Stimulated activated naive CD4-positive, alpha-beta T cell (primary cell): ENCODE measurements at places on chromosomes 12 and 14.

- peak; percentile 72 for DNase-seq
Measured at GRCh38 chr12:13165617-13166041, 30.9 kb upstream of the EMP1 start.

DNA sequence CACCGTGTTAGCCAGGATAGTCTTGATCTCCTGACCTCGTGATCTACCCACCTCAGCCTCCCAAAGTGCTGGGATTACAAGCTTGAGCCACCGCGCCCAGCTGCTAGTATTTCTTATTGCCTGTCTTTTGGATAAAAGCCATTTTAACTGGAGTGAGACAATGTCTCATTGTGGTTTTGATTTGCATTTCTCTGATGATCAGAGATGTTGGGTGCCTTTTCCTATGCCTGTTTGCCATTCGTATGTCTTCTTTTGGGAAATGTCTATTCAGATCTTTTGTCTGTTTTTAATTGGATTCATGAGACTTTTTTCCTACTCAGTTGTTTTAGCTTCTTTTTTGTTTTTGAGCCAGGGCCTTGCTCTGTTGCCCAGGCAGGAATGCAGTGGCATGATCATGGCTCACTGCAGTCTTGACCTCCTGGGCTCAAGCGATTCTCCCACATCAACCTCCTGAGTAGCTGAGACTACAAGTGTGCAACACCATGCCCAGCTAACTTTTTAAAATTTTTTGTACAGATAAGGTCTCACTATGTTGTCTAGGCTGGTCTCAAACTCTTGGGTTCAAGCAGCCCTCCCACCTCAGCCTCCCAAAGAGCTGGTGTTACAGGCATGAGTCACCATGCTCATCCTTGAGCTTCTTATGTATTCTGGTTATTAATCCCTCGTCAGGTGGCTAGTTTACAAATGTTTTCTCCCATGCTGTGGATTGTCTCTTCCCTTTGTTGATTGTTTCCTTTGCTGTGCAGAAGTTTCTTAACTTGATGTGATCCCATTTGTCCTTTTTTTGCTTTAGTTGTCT, 65.9 kb downstream of the ACACB start:
- DNase-seq, result no peak

DNA sequence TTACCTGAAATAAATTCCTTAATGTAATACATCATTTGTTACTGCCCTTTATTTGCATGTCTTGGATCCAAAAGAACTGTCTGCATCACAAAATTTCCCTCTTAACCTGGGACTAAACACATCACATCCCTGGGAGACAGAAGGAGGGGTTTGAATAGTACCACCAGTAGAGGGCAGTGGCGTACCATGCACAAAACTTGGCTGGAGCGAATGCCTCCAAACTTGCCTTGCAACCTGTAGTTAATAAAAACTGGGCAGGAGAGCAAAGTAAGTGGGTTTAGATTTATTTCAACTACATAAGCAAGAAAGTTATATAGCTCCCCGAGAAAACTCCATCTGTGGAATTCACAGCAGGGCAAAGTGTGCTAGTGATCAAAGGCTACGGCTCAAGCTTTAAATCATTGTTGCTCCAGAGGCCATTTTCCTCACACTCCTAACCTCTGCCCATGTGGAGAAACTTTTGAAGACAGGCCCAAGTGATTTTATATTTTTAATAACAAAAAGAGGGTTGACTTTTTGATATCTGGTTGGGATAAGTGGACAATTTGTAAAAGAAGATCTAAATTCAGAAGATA, 1176.7 kb upstream of the SEL1L start:
- no peak for DNase-seq

DNA sequence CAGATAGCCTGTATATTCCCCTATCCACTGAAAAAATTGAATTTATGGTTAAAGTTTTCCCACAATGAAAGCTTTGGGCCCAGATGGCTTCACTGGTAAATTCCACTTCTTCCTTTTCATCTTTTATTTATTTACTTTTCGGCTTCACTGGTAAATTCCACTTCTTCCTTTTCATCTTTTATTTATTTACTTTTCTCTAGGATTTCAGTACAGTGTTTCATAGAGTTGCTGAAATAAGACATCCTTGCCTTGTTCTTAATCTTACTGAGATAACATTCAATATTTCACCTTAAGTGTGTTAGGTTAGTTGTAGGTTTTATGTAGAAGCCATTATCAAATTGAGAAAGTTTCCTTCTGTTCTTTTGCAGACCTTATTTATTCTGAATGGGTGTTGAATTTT, 18.9 kb upstream of the KLRG1 start:
- no peak for DNase-seq

GRCh38 chr12:121814429-121815119, 10.8 kb downstream of the SETD1B start:
- DNase-seq, result no peak

DNA sequence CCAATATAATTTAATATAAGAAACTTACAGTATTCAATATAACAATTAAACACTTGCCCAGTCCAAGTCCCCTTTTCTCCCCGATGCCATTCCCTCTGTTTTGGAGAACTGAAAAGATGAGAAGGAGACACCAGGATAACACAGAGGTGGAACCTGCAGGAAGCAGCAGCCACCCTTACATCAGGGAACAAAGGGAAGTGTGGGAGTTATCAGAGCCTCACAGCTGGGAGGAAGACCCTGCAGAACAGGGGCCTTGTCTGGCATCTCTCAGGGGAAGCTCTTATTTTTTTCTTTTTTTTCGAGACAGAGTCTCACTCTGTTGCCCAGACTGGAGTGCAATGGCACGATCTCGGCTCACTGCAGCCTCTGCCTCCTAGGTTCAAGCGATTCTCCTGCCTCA, 52.6 kb downstream of the CALM1 start:
- no peak for DNase-seq

DNA sequence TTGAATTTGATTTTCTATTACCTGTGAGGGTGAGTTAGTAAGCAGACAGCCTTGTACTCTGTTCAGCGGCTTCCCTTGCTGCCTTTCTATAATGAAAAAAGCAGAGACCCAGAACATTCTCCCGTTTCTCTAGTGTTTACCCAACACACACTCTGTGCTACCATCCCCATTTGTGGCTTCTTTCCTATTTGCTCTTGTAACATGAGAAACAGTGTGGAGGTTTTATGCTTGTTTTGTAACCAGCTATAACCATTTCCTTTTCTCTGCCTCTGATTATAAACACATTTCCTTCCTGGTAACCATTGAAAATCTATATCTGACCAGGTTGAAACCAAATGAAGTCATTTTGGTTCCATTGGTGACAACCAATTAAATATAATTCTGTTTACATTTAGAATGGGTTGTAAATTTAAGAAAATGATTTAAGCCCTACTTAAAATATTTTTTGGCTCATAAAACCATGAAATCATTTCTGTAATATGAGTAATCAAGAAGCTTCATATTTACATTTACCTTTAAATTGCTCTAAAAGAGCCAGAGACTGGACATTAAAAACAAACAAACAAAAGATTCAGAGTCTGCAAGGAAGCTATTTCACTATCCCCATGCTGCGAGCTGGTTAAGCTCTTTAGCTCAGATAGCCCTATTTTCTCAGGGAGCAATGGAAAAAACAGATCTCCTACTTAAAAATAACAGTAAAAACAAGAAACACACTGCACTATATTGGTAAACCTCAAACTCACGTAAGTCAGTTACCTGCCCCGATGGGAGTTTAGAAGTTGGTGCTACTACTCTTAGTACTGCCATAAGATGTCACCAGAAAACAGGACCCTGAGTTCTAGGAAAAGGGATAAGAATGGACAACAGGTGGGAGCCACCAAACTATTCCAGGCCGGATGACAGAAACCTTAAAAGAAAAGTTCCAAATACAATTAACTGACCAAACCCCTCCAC, 206.5 kb upstream of the EEA1 start:
- DNase-seq, result no peak

DNA sequence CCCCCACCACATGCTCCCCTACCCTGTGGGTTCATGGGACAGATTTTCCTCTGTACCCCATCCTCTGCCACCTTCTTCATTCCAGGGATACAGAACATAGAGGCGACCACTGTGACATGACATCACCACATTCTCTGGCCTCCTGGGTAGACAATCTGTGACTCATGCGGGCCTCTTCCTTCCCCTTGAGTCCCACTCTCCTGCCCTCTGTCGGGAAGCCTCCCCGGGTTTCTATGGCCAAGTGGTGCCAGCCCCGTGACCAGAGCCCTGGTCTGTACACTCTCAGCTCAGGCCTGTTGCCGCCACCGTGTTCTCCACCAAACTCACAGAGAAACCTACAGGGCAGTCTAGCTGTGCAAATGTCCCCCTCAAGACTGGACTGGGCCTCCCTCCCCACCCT, 8.0 kb downstream of the CLMN start:
- DNase-seq, result no peak

GRCh38 chr14:69581316-69581935, 6.8 kb upstream of the CCDC177 start:
- no peak for DNase-seq

- no peak for DNase-seq
Measured at GRCh38 chr12:128467882-128468281, 200.9 kb downstream of the TMEM132C start.

DNA sequence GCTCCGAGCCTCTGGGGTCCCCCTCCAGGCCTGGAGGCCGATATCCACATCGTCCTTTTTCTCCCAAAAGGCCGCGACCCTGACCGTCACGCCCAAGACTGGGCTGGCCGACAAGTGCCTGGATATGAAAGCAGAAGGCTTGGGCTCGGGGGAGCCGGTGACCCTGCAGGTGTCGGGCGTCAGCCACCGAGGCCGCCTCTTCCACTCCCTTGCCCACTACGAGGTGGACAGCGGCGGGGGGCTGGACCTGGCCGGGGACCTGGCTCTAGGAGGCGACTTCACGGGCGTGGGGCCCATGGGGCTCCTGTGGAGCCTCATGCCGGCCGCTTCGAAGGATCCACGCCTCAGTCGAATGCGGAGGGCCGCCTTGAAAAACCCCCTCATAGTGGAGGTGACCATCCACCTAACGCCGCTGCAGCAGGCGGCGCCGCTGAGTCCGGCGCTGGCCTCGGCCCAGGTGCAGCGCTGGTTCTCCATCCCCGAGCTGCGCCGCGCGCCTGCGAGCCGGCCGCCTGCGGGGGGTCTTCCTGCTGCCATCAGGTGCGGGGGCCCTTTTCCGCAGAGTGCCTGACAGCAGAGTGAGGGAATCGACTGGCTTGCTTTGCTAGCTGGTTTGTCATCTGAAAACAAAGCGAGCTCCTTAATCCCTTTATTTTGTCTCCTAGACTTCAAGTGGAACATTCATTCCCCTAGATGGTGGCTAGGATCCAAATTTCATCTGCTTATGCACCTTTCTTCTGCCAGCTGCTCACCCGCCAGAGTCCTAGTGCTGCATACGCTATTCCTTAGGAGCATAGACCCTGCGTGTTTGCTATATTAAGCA, 10.6 kb upstream of the DNAL1 start:
- no peak for DNase-seq

GRCh38 chr12:84913129-84913515, 523 bp upstream of the SLC6A15 start:
- DNase-seq, result no peak

- DNase-seq, result no peak
Measured at GRCh38 chr12:61780435-61780834, 479.8 kb upstream of the USP15 start.

GRCh38 chr12:53591301-53592206, 34.6 kb downstream of the ATF7 start:
- no peak for DNase-seq
